Stomach (tissue), 19 donors: ENCODE measurements at places on chromosomes 5 and 9. TPM values are rescaled to one million over a fixed set of nuclear protein-coding genes. Genes with fewer than 3 reads are reported as not detected.

DNA sequence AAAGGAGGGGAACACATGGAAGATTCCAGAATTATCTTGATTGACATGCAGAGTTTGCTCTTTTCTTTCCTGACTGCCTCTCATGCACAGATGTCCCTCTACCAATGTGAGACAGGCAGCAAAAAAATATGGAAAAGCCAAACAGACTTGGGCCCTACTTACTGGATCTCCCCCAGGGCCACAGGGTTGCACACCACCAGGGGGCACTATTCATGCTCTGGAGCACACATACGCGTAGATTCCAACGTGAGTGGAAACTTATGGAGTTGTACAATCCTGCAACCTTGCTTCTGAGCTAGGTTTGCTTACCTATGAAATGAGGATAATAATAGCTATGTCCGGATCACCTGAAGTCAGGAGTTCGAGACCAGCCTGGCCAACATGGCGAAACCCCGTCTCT is 319.5 kb downstream of the ARHGEF28 start:
- H3K27me3 ChIP-seq, result no peaks in the 10 kb centered on the region
- no peaks in the 10 kb centered on the region for H3K4me1 ChIP-seq
- H3K27ac ChIP-seq, result no peak overlapping the region
- no peak overlapping the region for H3K4me3 ChIP-seq
- DNase-seq, result no peak
- peaks cover 11% of the 10 kb centered on the region for H3K36me3 ChIP-seq

GRCh38 chr5:109003928-109004327 is 256.2 kb downstream of the FER start:
- H3K36me3 ChIP-seq, result no peaks in the 10 kb centered on the region
- no peak overlapping the region for H3K27ac ChIP-seq
- H3K4me3 ChIP-seq, result no peak overlapping the region
- H3K27me3 ChIP-seq, result no peaks in the 10 kb centered on the region

DNA sequence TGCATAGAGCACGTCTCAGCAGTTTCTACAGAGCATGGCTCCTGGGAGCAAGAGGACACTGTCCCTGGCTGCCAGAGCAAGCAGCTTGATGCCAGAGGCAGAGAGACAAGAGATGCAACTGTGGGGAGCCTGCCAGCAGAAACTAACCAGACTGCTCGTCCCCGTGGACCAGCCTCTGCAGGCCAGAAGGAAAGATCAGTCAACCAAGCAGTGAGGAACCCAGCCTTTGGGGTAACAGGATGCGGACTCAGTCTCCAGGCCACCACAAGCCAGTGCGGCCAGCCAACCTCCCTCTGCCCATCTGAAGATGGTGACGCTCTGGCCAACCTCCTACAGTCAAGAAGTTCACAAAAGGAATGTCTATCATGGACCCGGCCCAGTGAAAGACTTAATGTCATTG is 3.7 kb downstream of the SURF4 start:
- DNase-seq, result no peak
- H3K27me3 ChIP-seq, result no peaks in the 10 kb centered on the region
- H3K36me3 ChIP-seq, result peaks cover 43% of the 10 kb centered on the region
- peak overlapping the region; percentile 56 for H3K27ac ChIP-seq
- no peak overlapping the region for H3K4me3 ChIP-seq
- peaks cover 75% of the 10 kb centered on the region for H3K4me1 ChIP-seq

GRCh38 chr9:92035687-92036410 is 79.4 kb downstream of the SPTLC1 start:
- no peaks in the 10 kb centered on the region for H3K27me3 ChIP-seq
- peaks cover 81% of the 10 kb centered on the region for H3K36me3 ChIP-seq
- H3K4me3 ChIP-seq, result no peak overlapping the region
- peak overlapping the region; percentile 59 for H3K27ac ChIP-seq
- peaks cover 21% of the 10 kb centered on the region for H3K4me1 ChIP-seq

The RNF183 gene
- not detected for total RNA-seq
